ENCODE measurements at places on chromosomes 4 and X. TPM values are rescaled to one million over a fixed set of nuclear protein-coding genes. Genes with fewer than 3 reads are reported as not detected.

Gene DUSP21
- not detected for polyA plus RNA-seq

DNA sequence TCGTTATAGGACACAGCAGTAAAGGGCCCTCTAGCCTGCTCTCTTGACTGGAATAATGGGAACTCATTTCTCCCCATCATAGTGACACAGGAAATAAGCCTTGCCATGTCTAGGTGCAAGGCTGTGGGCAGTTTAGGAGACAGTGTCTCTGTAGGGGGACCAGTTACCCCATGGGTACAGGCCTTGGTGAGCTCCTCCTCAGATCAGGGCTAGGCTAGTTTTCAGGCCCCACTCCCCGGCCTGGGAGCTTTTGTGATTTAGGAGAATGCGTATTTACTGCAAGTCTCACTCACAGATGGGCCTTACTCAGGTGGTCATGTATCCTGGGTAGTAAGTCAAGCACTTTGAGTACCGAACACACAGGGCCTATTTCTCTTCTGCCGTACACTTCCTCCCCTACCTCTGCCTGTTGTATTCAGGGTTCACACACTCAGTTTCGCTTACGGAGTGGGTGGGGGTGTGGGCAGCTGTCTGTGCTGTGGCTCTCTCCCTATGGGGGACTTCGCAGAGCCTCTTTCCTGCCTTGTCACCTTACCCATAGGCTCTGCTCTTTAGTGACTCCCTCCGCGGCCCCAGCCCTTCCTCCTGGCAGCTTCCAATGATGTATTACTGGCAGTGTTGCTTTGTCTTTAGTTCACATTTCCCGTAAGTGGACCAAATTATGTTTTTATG is 34.2 kb downstream of the FAM193A start:
- DNase-seq, result no peak

- DNase-seq, result no peak
Observed at GRCh38 chrX:109464231-109464630, 17.7 kb downstream of the GUCY2F start.

GRCh38 chr4:2936773-2937145 is 26.4 kb downstream of the NOP14 start:
- no peak for DNase-seq

Gene TCEAL9
- 240 TPM for polyA plus RNA-seq

GRCh38 chr4:71472946-71473345 is 134.1 kb downstream of the SLC4A4 start:
- DNase-seq, result no peak

- no peak for DNase-seq
Observed at GRCh38 chrX:66892004-66892403, 253.1 kb upstream of the EDA2R start.

Gene LGI2
- 36.8 TPM for polyA plus RNA-seq

Gene PABPC1L2A
- polyA plus RNA-seq, result not detected

- DNase-seq, result no peak
Observed at GRCh38 chr4:20248155-20248558, 3.5 kb upstream of the SLIT2 start.

- DNase-seq, result no peak
Observed at GRCh38 chrX:131301155-131301554, 12.0 kb upstream of the IGSF1 start.

DNA sequence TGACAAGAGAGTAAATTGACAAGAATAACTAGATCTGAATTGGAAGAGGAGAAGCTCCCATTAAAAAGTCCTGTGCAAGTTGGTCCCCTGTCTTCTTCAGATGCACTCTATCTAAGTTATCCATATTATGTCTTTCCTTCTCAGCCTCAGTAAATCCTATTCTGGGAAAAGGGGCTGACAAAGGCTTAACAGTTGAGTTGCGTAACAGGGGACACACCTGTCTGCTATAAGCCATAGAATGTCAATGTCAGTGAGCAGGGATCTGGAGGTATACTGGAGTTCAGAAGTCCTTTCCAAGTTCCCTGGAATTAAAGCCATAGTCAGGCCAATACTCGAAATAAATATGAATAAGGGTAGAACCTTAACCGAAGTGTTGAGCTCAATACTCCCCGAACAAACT is 26.3 kb upstream of the TNIP3 start:
- DNase-seq, result no peak

DNA sequence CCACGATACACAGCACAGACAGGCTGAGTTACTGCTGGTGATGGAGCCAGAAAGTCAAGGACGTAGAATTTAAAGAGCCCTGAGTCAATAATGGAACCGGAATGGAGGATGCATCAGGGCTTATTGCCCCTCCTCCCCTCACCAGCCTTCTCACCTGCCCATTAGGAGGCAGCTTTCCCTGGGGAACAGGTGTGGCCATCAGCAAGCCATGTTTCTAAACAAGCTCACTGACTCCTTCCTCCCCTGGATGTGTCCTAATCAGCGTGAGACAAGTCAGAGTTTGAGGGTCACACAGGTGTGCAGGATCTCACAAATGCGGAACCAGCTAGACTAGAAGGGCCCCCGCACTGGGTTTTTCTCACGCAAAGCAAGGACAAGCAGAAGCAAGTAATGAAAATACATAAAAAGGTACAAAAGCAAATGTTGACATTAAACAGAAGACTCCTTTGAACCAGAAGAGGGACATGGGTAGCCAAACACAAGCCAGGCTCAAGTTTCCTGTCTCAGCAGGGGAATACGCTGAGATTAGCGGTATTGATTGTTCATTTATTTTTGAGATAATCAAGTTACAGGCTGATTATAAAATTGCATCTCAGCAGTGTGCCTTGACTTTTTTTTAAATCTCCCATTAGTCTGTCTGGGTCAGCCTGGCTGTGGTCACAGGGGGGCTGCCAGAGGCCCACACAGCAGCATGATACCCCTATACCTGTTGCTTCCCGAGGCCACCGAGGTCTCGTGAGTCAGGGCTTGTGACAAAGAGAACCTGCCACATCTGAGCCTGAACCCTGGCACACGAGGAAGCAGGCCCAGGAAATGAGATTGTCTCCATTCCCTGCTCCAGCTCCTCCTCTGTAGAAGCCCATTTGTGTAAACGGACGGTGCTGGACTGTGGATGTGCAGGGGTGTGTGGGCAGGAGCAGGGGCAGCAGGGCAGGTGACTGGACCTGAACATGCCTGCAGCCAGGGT is 37.4 kb downstream of the CCKAR start:
- no peak for DNase-seq

- DNase-seq, result no peak
Observed at GRCh38 chr4:17981063-17981462, 40.5 kb downstream of the LCORL start.

Gene TASL
- polyA plus RNA-seq, result 0.59 TPM

DNA sequence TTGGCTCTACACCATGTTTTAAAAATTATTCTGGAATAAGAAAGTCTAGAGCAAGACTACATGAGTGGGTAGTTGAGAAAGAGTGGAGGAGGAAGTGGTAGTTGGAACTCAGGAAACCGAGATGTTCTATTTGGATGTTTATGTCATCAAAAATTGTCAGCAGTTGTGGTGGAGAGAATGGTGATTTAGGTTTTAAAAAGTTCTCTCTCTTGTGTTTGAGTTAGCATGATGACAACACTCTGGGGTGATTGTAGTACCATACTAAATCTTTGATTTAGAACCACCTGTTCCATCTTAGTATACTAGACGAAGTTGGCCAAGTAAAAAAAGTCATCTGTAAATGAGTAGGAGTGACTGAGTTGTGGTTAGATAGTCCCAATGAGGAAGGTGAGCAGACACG is 40.7 kb downstream of the KLHL2 start:
- no peak for DNase-seq

- DNase-seq, result no peak
Observed at GRCh38 chrX:19904778-19905367, 17.5 kb upstream of the SH3KBP1 start.

GRCh38 chr4:141193516-141194034 is 27.1 kb upstream of the ZNF330 start:
- DNase-seq, result no peak

Measured in renal cortex interstitium (tissue), 15 donors.